Globus pallidus (tissue), 1 donor: ENCODE measurements at places on chromosomes 7 and 10.

DNA sequence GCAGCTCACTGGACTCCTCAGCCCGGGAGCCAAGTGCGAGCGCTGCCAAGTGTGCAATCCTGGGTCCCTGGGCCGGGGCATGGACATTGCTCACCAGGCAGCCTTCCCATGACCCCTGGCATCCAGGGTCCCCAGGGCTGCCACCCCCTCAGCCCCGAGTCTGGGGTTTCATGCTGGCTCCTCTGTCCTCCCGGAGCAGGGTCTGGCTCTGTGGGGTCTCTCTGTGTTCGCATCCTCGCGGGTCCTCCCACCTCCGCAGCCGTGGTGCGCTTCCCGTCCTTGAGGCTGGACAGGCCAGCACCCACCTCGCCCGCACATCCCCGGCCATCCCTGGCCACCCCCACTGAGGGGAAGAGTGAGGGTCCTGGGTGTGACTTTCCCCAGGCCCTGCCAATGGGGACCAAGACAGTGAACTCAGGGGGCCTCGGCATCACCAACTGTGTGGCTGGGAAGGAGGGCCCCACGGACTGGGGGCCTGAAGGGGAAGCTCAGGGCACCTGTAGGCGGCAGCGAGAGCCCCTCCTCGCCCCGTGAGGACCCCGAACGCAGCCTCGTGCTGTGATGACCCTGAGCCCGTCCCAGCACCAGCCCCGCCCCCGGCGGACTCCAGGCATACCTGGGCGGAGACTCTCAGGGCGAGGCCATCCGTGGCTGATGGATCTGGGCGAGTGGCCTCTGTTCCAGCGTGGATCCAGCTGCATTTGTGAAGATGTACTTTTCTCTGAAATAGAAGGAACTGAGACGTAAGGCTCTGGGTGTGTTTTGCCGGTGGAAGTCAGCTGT is 50.3 kb upstream of the CFAP46 start:
- no peak for DNase-seq

- DNase-seq = no peak
These were observed 40.2 kb upstream of the IFRD1 start for GRCh38 chr7:112410092-112410491.

- DNase-seq = no peak
These were observed 12.6 kb downstream of the MYPN start for GRCh38 chr10:68121852-68122251.

DNA sequence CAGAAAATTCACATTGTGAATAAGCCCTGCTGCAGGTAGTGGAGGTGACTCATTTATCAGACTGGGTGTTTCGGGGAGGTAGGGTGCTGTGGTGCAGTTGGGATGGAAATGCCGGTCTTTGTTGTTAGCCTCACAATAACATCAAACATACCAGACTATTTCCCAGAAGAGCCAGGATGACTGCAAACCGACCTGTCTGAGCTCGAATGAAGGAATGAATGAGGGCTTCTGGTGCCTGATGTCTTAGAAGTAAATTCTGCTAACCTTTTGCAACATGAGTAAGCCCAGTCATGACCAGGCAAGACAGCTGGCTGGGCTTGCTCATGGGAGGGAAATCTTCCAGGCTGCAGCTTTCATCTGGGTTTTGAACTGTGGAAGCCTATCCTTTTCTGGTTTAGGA is 2.4 kb upstream of the VDAC2 start:
- DNase-seq = no peak

DNA sequence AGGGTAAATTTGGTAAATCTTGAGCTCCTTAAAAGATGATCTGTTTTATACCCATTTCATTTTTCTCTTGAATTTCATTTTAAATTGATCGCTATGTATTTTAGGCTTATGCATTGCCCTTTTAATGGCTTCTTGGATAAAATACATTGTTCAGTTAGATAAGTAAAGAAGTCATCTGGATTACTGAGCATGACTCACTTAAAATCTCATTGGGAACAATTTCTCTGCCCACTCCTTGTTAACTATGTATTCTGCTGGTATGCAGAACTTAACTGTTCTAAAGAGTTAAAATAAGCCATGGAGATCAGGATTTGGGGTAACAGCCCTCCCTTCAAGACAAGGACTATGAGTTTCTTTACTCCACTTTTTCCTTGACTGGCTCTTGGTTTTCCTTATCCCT is 134.2 kb downstream of the SND1 start:
- DNase-seq = no peak
